ENCODE measurements at places on chromosomes 3 and 15. TPM values are rescaled to one million over a fixed set of nuclear protein-coding genes. Genes with fewer than 3 reads are reported as not detected.

GRCh38 chr3:81395739-81396513 is 365.5 kb downstream of the GBE1 start:
- H3K4me3 ChIP-seq, result no peak overlapping the region
- no peaks in the 10 kb centered on the region for H3K36me3 ChIP-seq
- no peak for DNase-seq
- H3K27ac ChIP-seq, result no peak overlapping the region

- H3K27ac ChIP-seq, result no peak overlapping the region
- H3K4me1 ChIP-seq, result peaks cover 5% of the 10 kb centered on the region
- peaks cover 23% of the 10 kb centered on the region for H3K36me3 ChIP-seq
- no peak overlapping the region for H3K4me3 ChIP-seq
Measured at GRCh38 chr3:52609316-52609815, 73.0 kb downstream of the UQCC5 start.

GRCh38 chr3:70982700-70983140 is 600.8 kb downstream of the FOXP1 start:
- no peak for DNase-seq
- no peaks in the 10 kb centered on the region for H3K4me1 ChIP-seq
- H3K36me3 ChIP-seq, result peaks cover 2% of the 10 kb centered on the region
- H3K4me3 ChIP-seq, result no peak overlapping the region

DNA sequence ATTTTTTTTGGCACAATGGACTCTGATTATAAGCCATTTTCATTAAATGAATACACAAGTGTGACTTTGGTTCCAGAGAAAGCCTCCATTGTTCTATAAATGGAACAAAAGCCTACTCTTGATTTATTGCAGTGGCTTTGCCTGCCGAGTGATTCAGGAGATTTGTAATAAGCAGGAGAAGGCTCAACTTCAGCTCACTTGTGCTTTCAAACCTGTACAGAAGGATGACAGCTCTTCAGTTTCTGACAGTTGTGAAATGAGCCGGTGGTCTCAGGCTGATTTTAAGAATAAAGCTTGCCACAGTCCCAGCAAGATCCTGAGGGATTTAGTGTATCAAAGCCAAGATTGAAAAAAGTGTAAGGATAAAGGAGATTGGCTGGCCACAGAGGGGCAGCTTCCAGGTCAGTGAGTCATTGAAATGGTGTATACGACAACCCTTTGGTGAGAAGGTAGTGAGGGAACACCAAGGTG is 438.8 kb upstream of the TGFBR2 start:
- no peak for DNase-seq
- no peak overlapping the region for H3K4me3 ChIP-seq
- H3K4me1 ChIP-seq, result peaks cover 10% of the 10 kb centered on the region
- no peak overlapping the region for H3K27ac ChIP-seq

- no peaks in the 10 kb centered on the region for H3K27me3 ChIP-seq
- H3K27ac ChIP-seq, result no peak overlapping the region
- no peak overlapping the region for H3K4me3 ChIP-seq
- no peaks in the 10 kb centered on the region for H3K4me1 ChIP-seq
- H3K36me3 ChIP-seq, result peaks cover 4% of the 10 kb centered on the region
Measured at GRCh38 chr15:48470096-48470495, 138.9 kb downstream of the DUT start.

GRCh38 chr3:14913071-14913925 is 34.1 kb upstream of the NR2C2 start:
- peaks cover 6% of the 10 kb centered on the region for H3K4me1 ChIP-seq
- no peaks in the 10 kb centered on the region for H3K36me3 ChIP-seq
- H3K4me3 ChIP-seq, result no peak overlapping the region
- no peak for DNase-seq
- H3K27ac ChIP-seq, result no peak overlapping the region

GRCh38 chr15:64864068-64864467 is 22.4 kb downstream of the PLEKHO2 start:
- no peak for DNase-seq
- H3K4me3 ChIP-seq, result no peak overlapping the region
- H3K27me3 ChIP-seq, result no peaks in the 10 kb centered on the region
- no peak overlapping the region for H3K27ac ChIP-seq
- H3K36me3 ChIP-seq, result peaks cover under 1% of the 10 kb centered on the region
- H3K4me1 ChIP-seq, result no peaks in the 10 kb centered on the region

DNA sequence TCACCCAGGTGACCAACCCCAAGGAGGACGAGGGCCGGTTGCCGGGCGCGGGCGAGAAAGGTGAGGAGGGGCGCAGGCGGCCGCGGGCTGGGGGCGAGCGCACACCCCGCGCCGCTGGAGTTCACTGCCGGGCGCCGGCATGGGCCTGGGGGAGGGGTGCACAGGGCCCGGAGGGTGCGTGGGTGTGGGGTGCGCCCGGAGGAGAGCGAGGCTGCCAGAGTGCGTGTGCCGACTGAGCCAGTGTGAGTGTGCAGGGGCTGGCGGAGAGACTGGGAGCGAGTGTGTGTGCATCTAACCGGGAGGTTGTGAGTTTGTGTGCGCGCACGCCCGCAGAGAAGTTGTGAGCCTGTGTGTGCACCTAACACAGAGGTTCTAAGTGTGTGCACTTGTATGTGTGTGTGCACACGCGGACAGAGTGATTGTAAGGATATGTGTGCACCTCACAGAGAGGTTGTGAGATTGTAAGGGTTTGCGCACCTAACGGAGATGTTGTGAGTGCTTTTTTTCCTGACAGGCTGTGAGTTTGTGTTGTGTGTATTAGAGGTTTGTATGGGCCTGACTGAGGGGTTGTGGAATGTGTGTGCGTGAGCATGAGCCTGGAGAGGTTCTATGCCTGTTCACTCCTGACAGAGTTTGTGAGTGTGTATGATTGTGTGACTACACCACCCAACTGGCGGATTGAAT is 681 bp downstream of the CTDSPL start:
- DNase-seq, result peak; percentile 55
- peak overlapping the region; percentile 47 for H3K27ac ChIP-seq
- no peaks in the 10 kb centered on the region for H3K36me3 ChIP-seq
- no peaks in the 10 kb centered on the region for H3K27me3 ChIP-seq
- H3K4me3 ChIP-seq, result peak overlapping the region; percentile 85

- no peak overlapping the region for H3K27ac ChIP-seq
- H3K27me3 ChIP-seq, result no peaks in the 10 kb centered on the region
Measured at GRCh38 chr15:68220489-68220888, 9.0 kb downstream of the CLN6 start.

Gene CALML4
- total RNA-seq, result 8.0 TPM

Gene SLC15A2
- 2.3 TPM for total RNA-seq

- H3K27ac ChIP-seq, result no peak overlapping the region
- DNase-seq, result no peak
- no peaks in the 10 kb centered on the region for H3K36me3 ChIP-seq
- H3K4me1 ChIP-seq, result peaks cover 9% of the 10 kb centered on the region
- H3K4me3 ChIP-seq, result no peak overlapping the region
Measured at GRCh38 chr3:120113128-120114116, 19.2 kb upstream of the GSK3B start.

GRCh38 chr3:129621626-129622225 is 15.2 kb upstream of the PLXND1 start:
- peaks cover 2% of the 10 kb centered on the region for H3K4me1 ChIP-seq
- H3K36me3 ChIP-seq, result no peaks in the 10 kb centered on the region
- no peak for DNase-seq
- no peaks in the 10 kb centered on the region for H3K27me3 ChIP-seq
- no peak overlapping the region for H3K27ac ChIP-seq

- no peak overlapping the region for H3K4me3 ChIP-seq
- H3K27ac ChIP-seq, result no peak overlapping the region
- DNase-seq, result no peak
- H3K27me3 ChIP-seq, result no peaks in the 10 kb centered on the region
- H3K4me1 ChIP-seq, result no peaks in the 10 kb centered on the region
- H3K36me3 ChIP-seq, result no peaks in the 10 kb centered on the region
Measured at GRCh38 chr3:17936736-17937480, 194.5 kb upstream of the TBC1D5 start.

Gene SLC51A
- total RNA-seq, result 19.9 TPM

- DNase-seq, result no peak
- no peak overlapping the region for H3K27ac ChIP-seq
- no peak overlapping the region for H3K4me3 ChIP-seq
- H3K4me1 ChIP-seq, result no peaks in the 10 kb centered on the region
- no peaks in the 10 kb centered on the region for H3K27me3 ChIP-seq
Measured at GRCh38 chr15:64810497-64811326, 14.7 kb downstream of the PIF1 start.

- peaks cover 15% of the 10 kb centered on the region for H3K4me1 ChIP-seq
- no peak for DNase-seq
- no peak overlapping the region for H3K4me3 ChIP-seq
- no peak overlapping the region for H3K27ac ChIP-seq
- no peaks in the 10 kb centered on the region for H3K27me3 ChIP-seq
Measured at GRCh38 chr3:194471863-194472262, 14.9 kb downstream of the ATP13A3 start.

DNA sequence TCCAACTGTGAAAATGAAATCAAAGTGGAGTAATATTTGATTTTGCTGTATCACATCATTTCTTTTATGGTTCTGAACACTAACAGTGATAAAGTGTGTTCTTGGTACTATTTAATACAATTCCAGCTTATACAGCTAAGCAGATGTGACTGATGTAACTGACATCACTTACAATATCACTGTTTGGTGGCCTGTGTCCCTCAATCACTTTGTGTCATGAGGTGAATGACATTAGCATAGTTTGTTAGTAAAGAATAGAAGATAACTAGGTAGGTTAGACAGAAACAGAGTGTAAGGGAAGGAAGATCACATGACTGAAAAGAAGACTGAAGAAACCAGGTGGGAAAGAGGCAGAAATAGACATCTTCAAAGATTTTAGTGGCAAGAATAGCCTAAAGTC is 138.7 kb downstream of the AQP9 start:
- H3K4me1 ChIP-seq, result peaks cover 38% of the 10 kb centered on the region
- no peaks in the 10 kb centered on the region for H3K27me3 ChIP-seq
- peak overlapping the region; percentile 35 for H3K27ac ChIP-seq
- no peaks in the 10 kb centered on the region for H3K36me3 ChIP-seq

Gene NME9
- 0.08 TPM for total RNA-seq

Gene TTLL13
- total RNA-seq, result 0.08 TPM

DNA sequence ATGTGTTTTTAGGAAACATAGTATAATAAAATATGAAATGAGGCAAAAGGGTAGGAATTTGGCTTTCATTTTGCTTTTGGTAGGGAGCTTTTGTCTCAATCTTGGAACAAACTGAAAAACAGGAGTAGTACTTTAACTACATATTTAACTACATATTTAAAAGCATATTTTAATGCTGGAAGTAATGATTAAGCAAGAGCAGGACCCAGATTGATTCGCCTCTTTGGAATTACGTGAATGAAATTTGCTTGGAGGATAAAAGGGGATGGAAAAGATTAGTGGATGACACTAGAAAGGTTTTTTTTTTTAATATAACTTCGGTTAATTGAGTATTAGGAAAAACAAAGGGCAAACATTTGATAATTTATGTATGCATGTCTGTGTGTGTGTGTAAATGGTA is 11.2 kb upstream of the TMEM212 start:
- DNase-seq, result no peak
- H3K4me3 ChIP-seq, result no peak overlapping the region
- H3K27ac ChIP-seq, result peak overlapping the region; percentile 15
- no peaks in the 10 kb centered on the region for H3K36me3 ChIP-seq
- no peaks in the 10 kb centered on the region for H3K27me3 ChIP-seq
- H3K4me1 ChIP-seq, result peaks cover 39% of the 10 kb centered on the region

Gene ST8SIA2
- not detected for total RNA-seq

Gene FBXO40
- total RNA-seq, result 0.05 TPM

DNA sequence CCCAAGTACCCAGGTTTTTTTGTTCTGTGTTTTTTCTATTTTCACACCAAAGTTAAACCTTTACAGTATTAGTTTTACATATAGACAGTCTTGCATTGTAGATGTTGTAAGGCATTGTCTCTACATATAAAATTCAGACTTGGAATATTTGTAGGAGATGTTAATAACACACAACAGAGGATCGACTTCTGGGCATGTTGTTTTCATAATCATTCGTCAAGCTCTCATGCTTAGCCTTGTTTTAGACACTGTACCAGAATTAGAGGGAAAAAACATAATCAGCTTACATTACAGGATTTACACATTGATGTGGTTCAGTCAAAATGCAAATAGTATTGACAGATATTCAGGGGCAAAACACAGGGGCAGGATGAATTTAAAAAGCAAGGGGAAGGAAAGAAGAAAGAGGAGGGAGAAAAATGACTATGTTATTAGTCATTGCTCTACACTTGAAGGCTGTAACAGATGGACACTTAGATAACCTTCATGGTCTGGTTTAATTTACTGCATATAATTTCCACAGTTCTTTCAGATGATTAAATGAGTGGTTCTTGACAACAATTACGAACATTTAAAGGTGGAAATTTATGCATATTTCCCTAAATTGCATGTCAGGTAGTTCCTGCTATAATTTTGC is 7.5 kb downstream of the CMSS1 start:
- no peaks in the 10 kb centered on the region for H3K36me3 ChIP-seq
- no peak for DNase-seq
- no peak overlapping the region for H3K4me3 ChIP-seq

GRCh38 chr3:154126651-154127050 is 5.5 kb downstream of the ARHGEF26 start:
- H3K27me3 ChIP-seq, result no peaks in the 10 kb centered on the region
- peaks cover 27% of the 10 kb centered on the region for H3K4me1 ChIP-seq
- no peak overlapping the region for H3K4me3 ChIP-seq

DNA sequence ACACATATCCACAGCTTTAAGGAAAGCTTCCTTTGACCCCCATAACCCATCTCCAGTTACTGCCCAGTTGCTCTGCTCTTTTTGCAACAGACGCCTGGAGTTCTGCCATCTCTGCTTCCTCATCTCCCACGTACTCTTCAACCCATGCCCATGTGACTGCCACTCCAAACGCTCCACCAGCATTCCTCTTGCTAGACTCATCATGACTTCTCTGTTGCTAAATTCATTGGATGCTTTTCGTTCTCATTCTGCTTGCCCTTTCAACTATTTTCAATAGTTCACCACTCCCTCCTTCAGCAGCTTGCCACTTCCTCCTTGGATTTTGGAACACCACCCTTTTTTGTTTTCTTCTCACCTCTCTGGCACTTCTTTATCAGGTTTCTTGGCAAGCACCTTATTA is 2.7 kb upstream of the KNSTRN start:
- no peaks in the 10 kb centered on the region for H3K36me3 ChIP-seq
- H3K27ac ChIP-seq, result no peak overlapping the region
- H3K4me3 ChIP-seq, result no peak overlapping the region

Gene CHRM5
- not detected for total RNA-seq

Gene FGD5
- 2.8 TPM for total RNA-seq

Gene GPR149
- total RNA-seq, result not detected

GRCh38 chr15:48963524-48964113 is at the start of gene SHC4:
TSS of gene SHC4 (minus strand) at chr15:48963919. CDS start at chr15:48963015, 904 bp downstream.
- no peaks in the 10 kb centered on the region for H3K36me3 ChIP-seq
- H3K4me1 ChIP-seq, result peaks cover 3% of the 10 kb centered on the region
- H3K27me3 ChIP-seq, result peaks cover 11% of the 10 kb centered on the region
- no peak within 1 kb of the TSS for H3K27ac ChIP-seq
- peak within 1 kb of the TSS; percentile 46 for H3K4me3 ChIP-seq

GRCh38 chr3:31364711-31365110 is 168.0 kb upstream of the STT3B start:
- DNase-seq, result no peak
- peaks cover under 1% of the 10 kb centered on the region for H3K4me1 ChIP-seq
- H3K36me3 ChIP-seq, result no peaks in the 10 kb centered on the region
- H3K4me3 ChIP-seq, result no peak overlapping the region
- H3K27me3 ChIP-seq, result no peaks in the 10 kb centered on the region
- no peak overlapping the region for H3K27ac ChIP-seq

Measured in liver (tissue), 10 donors.